Stimulated activated CD4-positive, alpha-beta T cell treated with anti-CD3 and anti-CD28 coated beads, Interleukin-1b, Interleukin-23, amount 100 ng/mL, for 1 hour (primary cell): ENCODE measurements at places on chromosomes 3 and 15.

DNA sequence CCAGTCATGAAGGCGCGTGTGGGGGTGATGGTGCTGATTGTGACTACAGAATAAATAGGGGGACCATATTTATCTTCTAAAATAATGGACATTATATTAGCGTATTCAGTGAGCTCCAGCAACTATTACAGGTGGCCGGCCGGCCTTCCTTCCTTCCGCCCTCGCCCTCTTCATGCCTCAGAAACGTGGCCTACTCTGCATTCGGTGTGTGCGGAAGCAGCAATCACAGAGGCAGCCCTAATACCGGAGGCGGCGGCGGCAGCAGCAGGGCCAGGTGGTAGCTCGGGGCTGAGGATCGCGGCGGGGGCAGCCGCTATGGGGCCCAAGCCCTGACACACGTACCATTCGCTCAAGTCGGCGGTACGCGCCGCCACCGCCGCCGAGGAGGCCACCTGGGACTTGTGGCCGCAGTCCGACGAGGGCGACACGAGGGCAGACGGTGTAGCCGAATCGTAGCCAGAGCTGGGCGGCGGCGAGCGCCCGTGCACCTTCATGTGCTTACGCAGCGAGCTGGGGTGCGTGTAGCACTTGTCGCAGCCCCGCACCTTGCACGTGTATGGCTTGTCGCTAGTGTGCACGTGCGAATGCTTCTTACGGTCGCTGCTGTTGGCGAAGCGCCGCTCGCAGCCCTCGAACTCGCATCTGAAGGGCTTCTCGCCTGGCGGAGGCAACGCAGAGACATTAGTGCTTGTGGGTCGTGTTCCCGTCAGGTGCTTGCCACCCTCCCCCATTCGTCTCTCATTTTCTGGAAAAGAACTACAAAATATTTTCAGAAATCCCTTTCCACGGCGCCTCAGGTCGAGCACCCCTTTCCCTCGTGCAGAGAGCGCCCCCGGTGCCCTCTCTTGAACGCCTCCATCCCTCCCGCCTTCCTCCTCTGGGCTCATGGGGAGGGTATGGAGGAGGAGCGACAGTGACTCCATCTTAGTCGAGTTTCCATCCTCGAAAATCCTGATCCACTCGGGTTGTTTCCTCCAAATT, 15.5 kb downstream of the ZIC4 start:
- no peak for DNase-seq

- peak; percentile 63 for DNase-seq
These were observed 29.6 kb downstream of the PSTPIP1 start for GRCh38 chr15:77024273-77025082.

DNA sequence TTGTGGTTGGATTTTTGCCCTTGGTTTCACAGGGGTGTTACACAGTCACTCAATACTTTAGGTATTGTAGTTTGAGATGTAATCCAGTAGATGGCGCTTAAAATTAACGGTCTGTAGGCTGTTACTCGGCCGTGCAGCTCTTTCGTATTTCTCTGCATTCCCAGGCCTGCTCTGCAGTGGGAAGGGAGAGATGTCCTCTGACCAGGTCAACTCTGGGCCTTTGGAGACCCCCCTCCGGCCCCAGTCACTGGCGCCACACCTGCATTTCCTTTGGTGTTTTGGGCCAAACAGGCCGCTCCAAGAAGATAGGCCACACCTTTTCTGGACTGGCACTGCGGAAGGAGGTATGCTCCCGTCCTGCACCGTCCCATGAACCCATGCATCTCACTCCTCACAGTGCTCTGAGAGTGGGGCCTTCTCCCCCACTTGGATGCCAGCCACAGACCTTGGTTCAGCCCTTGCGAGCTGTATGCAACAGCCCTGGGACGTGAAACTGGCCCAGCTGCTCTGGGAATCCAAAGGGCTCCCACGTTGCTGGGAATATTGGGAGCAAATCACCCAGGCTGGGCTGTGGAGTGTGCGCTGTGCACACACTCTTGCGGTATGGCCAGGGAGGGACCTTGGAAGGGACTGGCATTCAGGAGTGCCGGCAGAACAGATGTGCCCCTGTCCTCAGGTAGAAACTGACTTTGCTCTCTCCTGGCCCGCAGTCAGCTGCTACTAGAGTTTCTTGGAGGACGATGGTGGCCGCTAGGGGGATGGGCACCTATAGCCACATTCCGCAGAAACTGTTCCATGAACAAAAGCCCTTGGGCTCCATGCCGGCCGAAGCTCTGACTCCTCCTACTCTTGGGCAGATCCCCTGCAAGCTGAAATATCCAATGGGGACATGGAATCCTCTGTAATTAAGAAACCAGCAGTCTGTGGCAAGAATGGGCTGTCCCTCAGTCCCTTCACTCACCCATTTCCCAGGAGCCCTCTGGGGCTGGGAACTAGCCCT, 410.5 kb upstream of the CADM2 start:
- DNase-seq: no peak

DNA sequence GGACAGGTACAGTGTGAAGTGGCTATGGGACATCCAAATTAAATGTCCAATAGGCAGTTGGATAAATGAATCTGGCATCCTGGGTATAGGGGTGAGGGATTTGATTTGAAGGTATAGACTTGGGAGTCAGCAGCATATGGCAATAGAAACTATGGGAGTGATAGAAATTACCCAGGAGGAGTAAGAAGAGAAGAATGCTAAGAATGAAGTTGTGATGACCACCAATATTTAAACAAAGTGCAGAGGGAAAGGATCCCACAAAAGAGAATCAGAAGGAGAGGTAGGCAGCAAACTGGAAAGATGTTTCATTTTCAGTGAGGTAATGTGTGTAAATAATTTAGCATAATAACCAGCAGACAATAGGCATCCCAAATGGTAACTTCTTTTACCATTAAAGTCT, 13.8 kb upstream of the MSL2 start:
- DNase-seq: no peak

GRCh38 chr3:64518496-64518895, 169.3 kb downstream of the ADAMTS9 start:
- no peak for DNase-seq

GRCh38 chr3:48394391-48394790, 22.4 kb downstream of the FBXW12 start:
- DNase-seq: no peak

GRCh38 chr15:77454265-77454664, 33.6 kb downstream of the HMG20A start:
- DNase-seq: no peak

DNA sequence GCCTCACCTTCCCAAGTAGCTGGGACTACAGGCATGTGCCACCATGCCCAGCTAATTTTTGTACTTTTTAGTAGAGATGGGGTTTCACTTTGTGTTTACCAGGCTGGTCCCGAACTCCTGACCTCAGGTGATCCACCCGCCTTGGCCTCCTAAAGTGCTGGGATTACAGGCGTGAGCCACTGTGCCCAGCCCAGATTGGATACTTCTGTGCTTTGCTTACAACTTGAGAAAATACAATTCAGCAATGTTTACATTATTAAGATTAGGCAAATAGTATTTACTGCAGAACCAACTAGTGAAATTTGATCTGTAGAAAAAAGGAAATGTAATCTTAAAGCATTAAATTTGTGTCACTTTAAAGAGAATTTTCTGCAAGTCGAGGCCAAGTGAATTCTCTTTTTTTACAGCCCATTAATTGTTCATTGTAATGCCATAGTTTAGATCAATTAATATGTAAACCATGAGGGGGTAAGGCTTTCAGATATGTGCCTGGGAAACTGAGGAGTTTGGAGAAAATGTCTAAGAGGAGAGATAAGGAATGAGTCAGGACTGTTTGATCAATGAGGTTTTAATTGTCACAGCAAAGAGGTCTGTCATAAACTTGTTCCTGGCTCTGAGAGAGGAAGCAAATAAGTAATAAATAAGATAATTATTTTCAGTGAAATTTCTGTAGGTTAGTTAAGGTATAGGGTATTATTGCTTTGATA, 15.3 kb downstream of the PYDC2 start:
- DNase-seq: no peak

DNA sequence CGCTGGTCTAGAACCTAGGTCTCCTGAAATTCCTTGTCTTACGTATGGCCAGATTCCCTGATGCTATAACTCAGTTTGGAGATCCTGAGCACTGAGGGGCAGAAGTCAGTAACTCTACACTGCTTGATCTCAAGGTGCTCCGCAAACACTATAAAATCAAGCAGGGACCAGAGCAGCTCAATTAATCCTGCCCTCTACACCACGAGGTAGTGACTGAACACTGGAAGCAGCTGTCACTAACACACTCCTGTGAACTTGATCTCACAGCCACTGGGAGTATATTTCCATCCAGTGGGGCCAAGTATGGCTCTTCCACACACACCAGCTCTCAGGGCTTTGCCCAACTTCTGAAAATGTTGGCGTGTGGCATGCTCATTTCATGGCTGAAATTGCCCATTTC, 51.0 kb downstream of the EDEM1 start:
- no peak for DNase-seq

GRCh38 chr15:98893401-98893800, 114.2 kb downstream of the PGPEP1L start:
- no peak for DNase-seq

- no peak for DNase-seq
These were observed 45.0 kb downstream of the ESYT3 start for GRCh38 chr3:138479438-138479863.

DNA sequence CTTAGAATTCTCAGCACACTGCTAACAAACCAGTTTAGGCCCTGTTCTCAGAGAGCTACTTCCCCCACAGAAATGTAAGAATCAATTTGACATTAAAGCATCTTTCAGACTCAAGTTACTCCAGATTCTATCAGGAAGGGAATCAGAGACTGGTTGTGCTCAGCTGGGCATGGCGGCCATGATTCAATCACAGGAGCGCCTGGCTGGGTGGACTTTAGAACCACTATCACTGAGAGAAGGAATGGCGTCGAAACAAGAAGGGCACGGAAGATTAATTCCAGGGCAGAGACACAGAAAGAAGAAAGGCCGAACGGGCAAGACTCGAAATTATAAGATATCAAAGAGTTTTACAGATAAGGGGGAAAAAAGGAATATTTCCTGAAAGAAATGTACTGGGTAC, 6.2 kb downstream of the TNIK start:
- no peak for DNase-seq
